Upper lobe of left lung (tissue), 6 donors: ENCODE measurements at places on chromosomes 16 and 17. TPM values are rescaled to one million over a fixed set of nuclear protein-coding genes. Genes with fewer than 3 reads are reported as not detected.

KRT20 gene
- not detected for total RNA-seq

DNA sequence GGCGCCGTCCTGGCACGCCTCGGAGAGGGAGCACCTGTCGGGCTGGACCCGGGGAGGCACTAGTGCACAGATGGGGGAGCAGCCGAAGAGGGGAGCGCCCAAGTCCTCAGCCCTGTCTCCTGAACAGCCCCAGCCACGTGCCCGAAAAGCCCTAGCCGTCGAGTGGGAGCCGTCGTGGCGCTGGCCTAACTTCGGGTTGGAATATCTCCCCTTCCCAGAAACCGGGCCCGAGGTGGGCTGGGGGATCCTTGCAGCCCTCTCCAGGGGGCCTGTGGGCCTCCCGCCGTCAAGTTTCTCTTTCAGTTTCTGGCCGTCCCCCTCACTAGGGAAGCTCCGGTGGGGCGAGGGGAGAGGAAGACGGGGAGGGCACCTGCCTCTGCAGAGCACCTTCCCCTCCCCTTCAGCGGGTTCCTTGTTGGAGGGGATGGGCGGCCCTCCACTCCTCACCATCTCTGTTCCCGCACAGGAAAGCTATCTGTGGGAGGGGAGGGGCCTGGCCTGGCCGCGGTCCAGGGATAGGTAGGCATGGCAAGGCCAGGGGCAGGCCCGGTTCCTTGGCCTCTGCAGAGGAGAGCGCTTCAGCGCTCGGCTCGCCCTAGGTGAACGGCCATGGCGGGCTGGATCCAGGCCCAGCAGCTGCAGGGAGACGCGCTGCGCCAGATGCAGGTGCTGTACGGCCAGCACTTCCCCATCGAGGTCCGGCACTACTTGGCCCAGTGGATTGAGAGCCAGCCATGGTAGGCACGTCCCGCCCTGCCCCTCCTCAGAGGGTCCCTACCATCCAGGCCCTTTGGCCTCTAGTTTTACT, 709 bp downstream of the STAT5A start:
- peak; percentile 59 for DNase-seq

GRCh38 chr17:79836972-79837887, 2.0 kb downstream of the CBX4 start:
- peak; percentile 96 for DNase-seq

HOXB1 gene
- not detected for total RNA-seq

DNA sequence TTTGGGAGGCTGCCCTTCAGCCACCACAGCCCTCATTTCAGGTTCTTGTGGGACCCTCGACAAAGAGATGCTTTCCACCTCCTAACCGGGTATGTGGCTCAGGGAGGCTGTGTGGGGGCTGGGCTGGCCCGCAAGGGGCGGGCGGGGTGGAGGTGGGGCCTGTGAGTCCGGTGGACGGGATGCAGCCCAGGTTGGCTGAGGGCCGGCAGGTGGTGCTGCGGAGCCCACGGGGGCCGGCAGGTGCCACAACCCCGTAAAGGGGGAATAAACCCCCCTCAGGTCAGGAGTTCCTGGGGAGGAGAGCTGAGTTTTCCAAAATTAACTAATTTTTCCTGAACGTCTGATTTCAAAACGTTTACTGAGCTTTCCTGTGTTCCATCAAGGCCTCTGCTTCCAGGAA, 4.9 kb upstream of the CIAO3 start:
- DNase-seq, result peak; percentile 45

DNA sequence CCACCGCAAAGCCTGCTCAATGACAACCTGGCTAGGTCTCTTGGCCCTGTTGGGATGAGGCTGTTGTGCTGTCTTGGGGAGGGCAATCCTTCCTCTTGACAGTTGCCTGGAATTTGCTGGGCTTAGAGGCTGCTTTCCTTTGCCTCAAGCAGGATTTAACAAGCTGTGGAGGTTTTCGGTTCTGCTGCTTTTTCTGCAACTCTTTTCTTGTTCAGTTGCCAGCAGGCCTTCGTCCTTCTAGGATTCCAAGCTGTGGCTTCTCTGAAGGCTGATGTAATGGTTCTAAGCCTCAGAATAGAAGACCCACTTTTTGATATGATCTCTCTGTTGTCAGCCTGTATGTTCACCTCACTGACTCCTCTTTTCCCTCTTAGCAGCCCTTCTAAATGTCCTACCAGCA, 149.5 kb upstream of the HS3ST4 start:
- DNase-seq, result no peak

MILR1 gene
- 8.4 TPM for total RNA-seq

GRCh38 chr17:17104494-17104893, 62.2 kb downstream of the MPRIP start:
- DNase-seq, result no peak

KRTAP4-4 gene
- total RNA-seq, result not detected

SPNS1 gene
- 71.3 TPM for total RNA-seq

DNA sequence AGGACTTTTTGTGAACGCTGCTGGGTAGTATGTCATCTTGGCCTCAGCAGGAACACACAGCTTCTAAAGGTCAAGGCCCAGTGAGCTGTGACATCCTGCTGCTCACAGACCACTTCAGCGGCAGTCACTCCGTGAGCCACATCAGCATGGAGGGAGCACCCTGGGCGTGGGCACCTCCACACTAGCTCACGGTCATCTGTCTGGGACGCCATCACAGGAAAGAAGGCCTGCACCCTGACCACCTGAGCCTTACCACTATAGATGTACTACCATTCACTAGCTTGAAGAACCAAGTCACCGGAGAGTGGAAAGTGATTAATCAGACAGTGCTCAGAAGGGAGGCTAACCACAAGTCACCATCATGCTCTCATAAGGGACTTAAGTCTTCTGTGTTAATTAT, 3.3 kb downstream of the AXIN1 start:
- no peak for DNase-seq

CCT6B gene
- total RNA-seq, result 4.5 TPM

DNAAF8 gene
- total RNA-seq, result 19.1 TPM

GRCh38 chr17:9671559-9671958, 26.2 kb downstream of the USP43 start:
- no peak for DNase-seq
